ENCODE measurements at places on chromosomes 5 and 9.

GRCh38 chr5:172187118-172188032 is 649 bp downstream of the STK10 start:
- no peaks in the 10 kb centered on the region for H3K36me3 ChIP-seq
- DNase-seq = peak; percentile 26
- peak overlapping the region; percentile 97 for H3K4me3 ChIP-seq
- H3K27ac ChIP-seq = peak overlapping the region; percentile 75
- H3K27me3 ChIP-seq = no peaks in the 10 kb centered on the region

- H3K27ac ChIP-seq = no peak overlapping the region
- DNase-seq = no peak
- H3K4me3 ChIP-seq = no peak overlapping the region
Observed at GRCh38 chr9:105539452-105539851, 18.5 kb upstream of the FKTN start.

GRCh38 chr9:37920471-37921167 is 16.7 kb upstream of the SLC25A51 start:
- no peak overlapping the region for H3K4me3 ChIP-seq
- no peak overlapping the region for H3K27ac ChIP-seq
- DNase-seq = no peak
- peaks cover 2% of the 10 kb centered on the region for H3K4me1 ChIP-seq
- peaks cover 23% of the 10 kb centered on the region for H3K36me3 ChIP-seq
- H3K27me3 ChIP-seq = no peaks in the 10 kb centered on the region

GRCh38 chr9:121910491-121911040 is 182.5 kb downstream of the TTLL11 start:
- H3K27me3 ChIP-seq = no peaks in the 10 kb centered on the region
- H3K4me3 ChIP-seq = no peak overlapping the region
- no peaks in the 10 kb centered on the region for H3K36me3 ChIP-seq
- H3K27ac ChIP-seq = no peak overlapping the region
- H3K4me1 ChIP-seq = no peaks in the 10 kb centered on the region

DNA sequence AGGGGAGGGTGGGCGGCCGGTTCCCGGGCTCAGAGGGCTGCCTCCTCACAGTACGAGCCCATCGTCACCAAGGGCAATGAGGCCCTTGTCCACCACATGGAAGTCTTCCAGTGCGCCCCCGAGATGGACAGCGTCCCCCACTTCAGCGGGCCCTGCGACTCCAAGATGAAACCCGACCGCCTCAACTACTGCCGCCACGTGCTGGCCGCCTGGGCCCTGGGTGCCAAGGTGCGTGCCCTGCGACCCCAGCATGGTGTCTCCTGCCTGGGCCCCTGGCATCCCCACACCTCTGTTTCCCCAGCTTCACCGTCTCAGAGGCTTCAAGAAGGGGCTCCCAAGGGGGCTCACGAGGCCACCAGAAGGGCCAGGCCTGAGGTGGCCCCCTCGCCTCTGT is 7.2 kb downstream of the DBH start:
- peaks cover 16% of the 10 kb centered on the region for H3K27me3 ChIP-seq
- no peak for DNase-seq
- H3K27ac ChIP-seq = no peak overlapping the region
- H3K4me3 ChIP-seq = no peak overlapping the region
- H3K4me1 ChIP-seq = no peaks in the 10 kb centered on the region
- no peaks in the 10 kb centered on the region for H3K36me3 ChIP-seq

GRCh38 chr5:59586841-59587240 is 306.7 kb downstream of the PDE4D start:
- no peak overlapping the region for H3K27ac ChIP-seq
- no peaks in the 10 kb centered on the region for H3K4me1 ChIP-seq
- DNase-seq = no peak
- no peak overlapping the region for H3K4me3 ChIP-seq
- no peaks in the 10 kb centered on the region for H3K36me3 ChIP-seq
- peaks cover 16% of the 10 kb centered on the region for H3K27me3 ChIP-seq

GRCh38 chr5:146475190-146475780 is 28.2 kb downstream of the TCERG1 start:
- no peaks in the 10 kb centered on the region for H3K27me3 ChIP-seq
- no peak for DNase-seq
- H3K27ac ChIP-seq = no peak overlapping the region
- H3K4me1 ChIP-seq = no peaks in the 10 kb centered on the region

DNA sequence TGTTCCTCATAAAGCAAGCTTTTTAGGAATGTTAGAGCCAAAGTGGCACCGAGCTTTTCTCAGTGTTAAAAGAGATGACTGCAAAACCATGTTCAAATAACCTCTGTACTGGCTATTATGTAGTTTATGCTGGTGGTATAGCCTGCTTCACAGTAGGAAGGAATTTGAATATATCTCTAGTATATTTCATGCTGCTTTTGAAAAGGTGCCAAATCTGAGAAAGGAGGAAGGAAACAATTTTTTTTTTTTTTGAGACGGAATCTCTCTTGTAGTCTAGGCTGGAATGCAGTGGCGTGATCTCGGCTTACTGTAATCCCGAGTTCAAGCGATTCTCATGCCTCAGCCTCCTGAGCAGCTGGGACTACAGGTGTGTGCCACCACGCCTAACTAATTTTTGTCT is 13.5 kb downstream of the CREBRF start:
- no peaks in the 10 kb centered on the region for H3K27me3 ChIP-seq
- no peaks in the 10 kb centered on the region for H3K36me3 ChIP-seq
- no peak for DNase-seq
- no peaks in the 10 kb centered on the region for H3K4me1 ChIP-seq
- no peak overlapping the region for H3K4me3 ChIP-seq
- H3K27ac ChIP-seq = no peak overlapping the region

GRCh38 chr5:125408448-125409233 is 662.2 kb upstream of the ZNF608 start:
- no peak overlapping the region for H3K27ac ChIP-seq
- no peak overlapping the region for H3K4me3 ChIP-seq
- no peaks in the 10 kb centered on the region for H3K36me3 ChIP-seq
- DNase-seq = peak; percentile 27

GRCh38 chr5:37283214-37283820 is 34.1 kb upstream of the CPLANE1 start:
- no peak overlapping the region for H3K4me3 ChIP-seq
- H3K27me3 ChIP-seq = no peaks in the 10 kb centered on the region
- H3K4me1 ChIP-seq = no peaks in the 10 kb centered on the region
- no peak overlapping the region for H3K27ac ChIP-seq

- no peak overlapping the region for H3K4me3 ChIP-seq
- no peaks in the 10 kb centered on the region for H3K36me3 ChIP-seq
- no peak for DNase-seq
- no peak overlapping the region for H3K27ac ChIP-seq
- H3K27me3 ChIP-seq = no peaks in the 10 kb centered on the region
Observed at GRCh38 chr5:94174748-94175411, 433.5 kb upstream of the POU5F2 start.

GRCh38 chr9:130183133-130183762 is 11.0 kb downstream of the NCS1 start:
- H3K27me3 ChIP-seq = no peaks in the 10 kb centered on the region
- no peak for DNase-seq
- H3K36me3 ChIP-seq = no peaks in the 10 kb centered on the region
- H3K4me3 ChIP-seq = no peak overlapping the region
- peaks cover 55% of the 10 kb centered on the region for H3K4me1 ChIP-seq

- no peak for DNase-seq
- H3K27ac ChIP-seq = no peak overlapping the region
- H3K4me3 ChIP-seq = no peak overlapping the region
- no peaks in the 10 kb centered on the region for H3K36me3 ChIP-seq
- H3K27me3 ChIP-seq = no peaks in the 10 kb centered on the region
Observed at GRCh38 chr5:40521108-40521785, 158.5 kb upstream of the PTGER4 start.

DNA sequence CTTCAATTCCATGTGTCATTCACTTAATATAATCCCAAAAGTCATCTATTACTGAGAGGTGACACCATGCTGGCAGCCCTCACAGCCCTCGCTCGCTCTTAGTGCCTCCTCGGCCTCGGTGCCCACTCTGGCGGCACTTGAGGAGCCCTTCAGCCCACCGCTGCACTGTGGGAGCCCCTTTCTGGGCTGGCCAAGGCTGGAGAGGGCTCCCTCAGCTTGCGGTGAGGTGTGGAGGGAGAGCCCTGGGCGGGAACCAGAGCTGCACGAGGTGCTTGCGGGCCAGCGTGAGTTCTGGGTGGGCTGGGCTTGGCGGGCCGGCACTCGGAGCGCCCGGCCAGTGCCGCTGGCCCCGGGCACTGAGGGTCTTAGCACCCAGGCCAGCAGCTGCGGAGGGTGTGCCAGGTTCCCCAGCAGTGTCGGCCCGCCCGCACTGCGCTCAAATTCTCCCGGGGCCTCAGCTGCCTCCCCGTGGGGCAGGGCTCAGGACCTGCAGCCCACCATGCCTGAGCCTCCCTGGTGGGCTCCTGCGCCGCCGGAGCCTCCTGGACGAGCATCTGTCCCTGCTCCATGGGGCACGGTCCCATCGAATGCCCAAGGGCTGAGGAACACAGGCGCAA is 374.1 kb downstream of the ELAVL2 start:
- H3K27me3 ChIP-seq = no peaks in the 10 kb centered on the region
- H3K36me3 ChIP-seq = no peaks in the 10 kb centered on the region
- no peaks in the 10 kb centered on the region for H3K4me1 ChIP-seq
- H3K4me3 ChIP-seq = no peak overlapping the region
- no peak overlapping the region for H3K27ac ChIP-seq

DNA sequence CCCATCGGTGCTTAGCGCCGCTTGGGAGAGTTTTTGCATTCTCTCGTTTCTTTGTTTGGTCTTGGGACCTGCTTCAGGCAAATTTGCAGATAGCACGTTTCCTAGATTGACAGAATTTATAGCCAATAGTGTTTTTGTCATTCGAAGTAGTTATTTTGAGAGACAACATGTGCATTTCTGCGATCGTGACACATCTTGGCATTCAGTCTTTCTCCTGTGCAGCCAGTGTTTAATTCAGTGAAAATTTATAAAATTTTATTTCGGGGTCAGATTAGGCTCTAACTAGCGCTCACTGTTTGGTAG is 830 bp downstream of the PRRC1 start:
- H3K36me3 ChIP-seq = no peaks in the 10 kb centered on the region
- no peak for DNase-seq
- peak overlapping the region; percentile 81 for H3K4me3 ChIP-seq
- no peaks in the 10 kb centered on the region for H3K27me3 ChIP-seq

DNA sequence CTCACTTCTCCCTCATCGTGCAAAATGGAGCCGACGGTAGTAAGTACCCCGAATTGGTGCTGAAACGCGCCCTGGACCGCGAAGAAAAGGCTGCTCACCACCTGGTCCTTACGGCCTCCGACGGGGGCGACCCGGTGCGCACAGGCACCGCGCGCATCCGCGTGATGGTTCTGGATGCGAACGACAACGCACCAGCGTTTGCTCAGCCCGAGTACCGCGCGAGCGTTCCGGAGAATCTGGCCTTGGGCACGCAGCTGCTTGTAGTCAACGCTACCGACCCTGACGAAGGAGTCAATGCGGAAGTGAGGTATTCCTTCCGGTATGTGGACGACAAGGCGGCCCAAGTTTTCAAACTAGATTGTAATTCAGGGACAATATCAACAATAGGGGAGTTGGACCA is 979 bp downstream of the PCDHGA12 start:
- no peak for DNase-seq
- H3K4me3 ChIP-seq = no peak overlapping the region
- H3K36me3 ChIP-seq = no peaks in the 10 kb centered on the region
- no peaks in the 10 kb centered on the region for H3K27me3 ChIP-seq
- H3K4me1 ChIP-seq = no peaks in the 10 kb centered on the region
- no peak overlapping the region for H3K27ac ChIP-seq

- no peak for DNase-seq
- no peak overlapping the region for H3K27ac ChIP-seq
- H3K27me3 ChIP-seq = no peaks in the 10 kb centered on the region
- H3K36me3 ChIP-seq = no peaks in the 10 kb centered on the region
Observed at GRCh38 chr9:93731963-93732362, 155.6 kb downstream of the PHF2 start.

- DNase-seq = no peak
- no peak overlapping the region for H3K27ac ChIP-seq
- H3K27me3 ChIP-seq = peaks cover 39% of the 10 kb centered on the region
- H3K4me1 ChIP-seq = no peaks in the 10 kb centered on the region
Observed at GRCh38 chr5:54932789-54933188, 52.6 kb downstream of the ESM1 start.

- H3K4me1 ChIP-seq = no peaks in the 10 kb centered on the region
- no peaks in the 10 kb centered on the region for H3K36me3 ChIP-seq
- no peaks in the 10 kb centered on the region for H3K27me3 ChIP-seq
- DNase-seq = no peak
Observed at GRCh38 chr9:74277532-74277931, 219.6 kb upstream of the RORB start.

DNA sequence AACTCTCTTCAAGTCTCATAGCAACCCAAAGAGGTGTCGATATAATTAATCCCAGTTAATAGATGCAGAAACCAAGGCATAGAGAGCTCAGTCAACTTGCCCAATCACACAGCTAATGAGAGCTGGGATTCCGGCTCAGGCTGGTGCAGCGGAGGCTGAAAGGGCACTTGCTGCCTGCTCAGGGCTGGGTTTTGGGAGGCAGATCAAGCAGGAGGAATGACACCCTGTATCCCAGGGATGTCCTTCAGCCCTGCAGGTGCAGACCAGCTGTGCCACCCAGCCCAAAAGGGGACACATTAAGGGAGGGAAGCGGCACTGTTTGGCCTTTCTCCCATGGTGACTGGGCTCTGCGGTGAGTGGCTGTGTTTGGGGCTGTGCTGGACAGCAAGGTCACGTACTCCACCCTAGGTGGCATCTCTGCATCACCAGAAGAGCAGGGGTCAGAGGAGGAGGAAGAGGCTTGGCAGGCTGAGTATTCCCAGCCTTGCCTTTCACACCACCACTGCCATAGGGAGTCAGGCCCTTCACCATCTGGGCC is 124.1 kb downstream of the MVB12B start:
- H3K36me3 ChIP-seq = no peaks in the 10 kb centered on the region
- H3K4me3 ChIP-seq = no peak overlapping the region
- no peaks in the 10 kb centered on the region for H3K4me1 ChIP-seq
- no peak for DNase-seq

DNA sequence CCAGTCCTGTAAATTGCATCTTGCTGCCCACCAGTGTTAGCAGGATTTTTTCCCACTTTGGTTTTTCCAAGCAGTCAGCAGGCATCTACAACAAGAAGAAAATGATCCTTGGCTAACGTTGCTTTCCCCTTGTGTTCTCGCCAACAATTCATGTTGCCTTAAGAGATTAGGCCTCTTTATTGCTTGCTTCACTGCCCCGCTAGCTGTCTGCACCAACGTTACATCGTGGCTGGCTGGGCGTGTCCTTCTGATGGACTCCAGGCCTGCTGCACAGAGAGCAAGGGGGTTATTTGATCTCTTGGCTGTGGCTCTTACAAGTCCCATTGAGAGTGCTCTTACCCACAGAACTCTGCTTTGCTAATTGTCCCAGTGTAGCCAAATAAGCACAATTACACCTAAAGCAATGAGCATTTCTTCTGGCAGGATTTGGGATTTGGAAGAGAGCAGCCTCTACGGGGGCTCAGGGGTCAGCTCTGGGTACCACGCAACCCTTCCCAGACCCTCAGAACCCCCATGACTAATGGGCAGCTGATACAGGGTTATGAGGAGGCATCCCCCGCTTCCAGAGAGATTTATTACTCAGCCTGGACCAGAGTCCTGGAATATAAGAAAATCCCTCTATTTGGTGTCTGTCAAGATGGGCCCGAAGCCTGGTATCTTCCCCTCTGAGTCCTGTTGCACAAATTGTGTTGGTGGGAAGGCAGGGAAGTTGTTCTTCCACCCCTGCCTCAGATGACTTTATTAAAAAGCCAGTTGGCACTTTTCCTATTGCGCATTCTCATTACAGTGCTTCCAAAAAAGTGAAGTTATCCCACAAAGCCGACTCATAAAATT is 17.6 kb downstream of the DCANP1 start:
- no peaks in the 10 kb centered on the region for H3K36me3 ChIP-seq
- H3K4me1 ChIP-seq = peaks cover 9% of the 10 kb centered on the region
- H3K27me3 ChIP-seq = no peaks in the 10 kb centered on the region
- no peak overlapping the region for H3K27ac ChIP-seq

- no peak overlapping the region for H3K4me3 ChIP-seq
- H3K27ac ChIP-seq = no peak overlapping the region
- no peaks in the 10 kb centered on the region for H3K36me3 ChIP-seq
- no peaks in the 10 kb centered on the region for H3K27me3 ChIP-seq
- H3K4me1 ChIP-seq = no peaks in the 10 kb centered on the region
Observed at GRCh38 chr5:54446379-54446732, 9.1 kb upstream of the HSPB3 start.
